ENCODE measurements at places on chromosomes 4 and X. TPM values are rescaled to one million over a fixed set of nuclear protein-coding genes. Genes with fewer than 3 reads are reported as not detected.

The INTS6L gene
- polyA plus RNA-seq: 1.1 TPM

The GABRE gene
- 1.4 TPM for polyA plus RNA-seq

The SPATA18 gene
- 0.14 TPM for polyA plus RNA-seq

The GPC4 gene
- polyA plus RNA-seq: 7.3 TPM

The PDZD4 gene
- 0.79 TPM for polyA plus RNA-seq

The ATOH1 gene
- polyA plus RNA-seq: not detected

The SCML2 gene
- 2.3 TPM for polyA plus RNA-seq

The TMEM255A gene
- polyA plus RNA-seq: 0.38 TPM

The SHROOM4 gene
- 1.8 TPM for polyA plus RNA-seq

The OCIAD2 gene
- polyA plus RNA-seq: 8.8 TPM

The BST1 gene
- polyA plus RNA-seq: 1.5 TPM

The IL2 gene
- polyA plus RNA-seq: not detected

The LINC00632 gene
- 0.32 TPM for polyA plus RNA-seq

The COL25A1 gene
- polyA plus RNA-seq: 1.5 TPM

The BMP3 gene
- polyA plus RNA-seq: 0.03 TPM

The SPIN2A gene
- 0.09 TPM for polyA plus RNA-seq

The LRRC66 gene
- 1.3 TPM for polyA plus RNA-seq

The GIMD1 gene
- 0.04 TPM for polyA plus RNA-seq

The CSAG1 gene
- not detected for polyA plus RNA-seq

The BCLAF3 gene
- polyA plus RNA-seq: 3.7 TPM

The FHIP1A gene
- 5.0 TPM for polyA plus RNA-seq

The CXCL11 gene
- polyA plus RNA-seq: not detected

The SRPX2 gene
- 2.3 TPM for polyA plus RNA-seq

The EXOC1 gene
- 11.0 TPM for polyA plus RNA-seq

The SSX2B gene
- polyA plus RNA-seq: not detected

The GABRG1 gene
- polyA plus RNA-seq: under 0.01 TPM
